ENCODE measurements at places on chromosomes 2 and 18. TPM values are rescaled to one million over a fixed set of nuclear protein-coding genes. Genes with fewer than 3 reads are reported as not detected.

The GAD1 gene
- 3.7 TPM for total RNA-seq

The KRTCAP3 gene
- total RNA-seq, result 4.5 TPM

DNA sequence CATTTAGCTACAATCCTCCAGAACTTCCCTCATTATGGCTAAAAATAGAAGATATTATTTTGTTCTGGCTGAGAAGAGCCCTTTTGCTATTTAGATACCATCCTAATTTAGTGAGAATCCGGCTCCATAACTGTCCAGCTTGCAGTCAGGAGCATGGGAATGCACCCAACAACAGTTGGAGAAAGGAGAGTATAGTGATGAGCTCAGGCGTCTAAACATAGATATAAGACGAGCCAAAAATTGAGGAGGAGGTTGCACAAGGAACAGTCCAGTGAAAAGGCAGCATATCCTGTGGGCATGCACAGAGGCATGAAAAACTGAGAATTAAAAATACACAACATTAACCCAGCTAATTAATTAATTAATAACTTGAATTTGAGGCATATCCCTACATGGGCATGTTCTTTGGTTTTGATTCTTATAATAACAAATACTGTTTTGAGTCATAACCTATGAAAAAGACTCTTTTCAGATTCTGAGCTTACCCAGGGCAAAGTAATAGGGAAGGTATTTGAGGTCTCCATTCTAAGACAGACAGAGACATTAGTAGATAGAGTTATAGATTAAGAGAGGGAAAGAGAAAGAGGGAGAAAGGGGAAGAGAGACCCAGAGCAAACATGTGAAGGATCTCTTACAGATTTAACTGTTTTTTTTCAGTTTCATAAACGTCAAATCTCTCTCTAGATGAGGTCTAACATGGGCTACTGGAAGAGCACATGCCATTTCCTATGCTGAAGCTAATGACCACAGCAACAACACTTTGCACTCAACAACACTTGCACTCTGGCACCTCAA lies 311.2 kb downstream of the OSR1 start:
- no peak overlapping the region for H3K4me3 ChIP-seq
- DNase-seq, result no peak
- no peak overlapping the region for H3K27ac ChIP-seq
- H3K4me1 ChIP-seq, result no peaks in the 10 kb centered on the region
- H3K36me3 ChIP-seq, result no peaks in the 10 kb centered on the region
- no peaks in the 10 kb centered on the region for H3K27me3 ChIP-seq

The RMND5A gene
- 37.0 TPM for total RNA-seq

DNA sequence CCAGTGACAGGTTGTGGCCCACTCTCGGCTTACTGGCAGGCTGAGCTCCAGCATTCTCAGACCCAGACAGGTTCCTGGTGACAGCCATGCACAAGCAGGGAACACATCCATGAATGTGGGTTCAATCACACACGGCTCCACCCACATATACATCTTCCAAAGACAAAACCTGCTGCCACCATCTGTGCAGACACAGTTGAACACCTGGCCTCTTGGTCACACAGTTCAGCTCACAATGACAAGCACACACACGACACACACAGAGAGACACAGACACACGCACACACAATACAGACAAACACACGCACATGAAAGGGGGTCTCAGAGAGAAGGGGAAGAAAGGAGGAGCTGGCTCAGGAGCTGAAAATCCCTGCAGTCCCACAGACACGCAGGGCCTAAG lies 32.1 kb upstream of the PTMA start:
- peaks cover 14% of the 10 kb centered on the region for H3K4me1 ChIP-seq
- no peak overlapping the region for H3K4me3 ChIP-seq
- no peak for DNase-seq
- H3K36me3 ChIP-seq, result no peaks in the 10 kb centered on the region

DNA sequence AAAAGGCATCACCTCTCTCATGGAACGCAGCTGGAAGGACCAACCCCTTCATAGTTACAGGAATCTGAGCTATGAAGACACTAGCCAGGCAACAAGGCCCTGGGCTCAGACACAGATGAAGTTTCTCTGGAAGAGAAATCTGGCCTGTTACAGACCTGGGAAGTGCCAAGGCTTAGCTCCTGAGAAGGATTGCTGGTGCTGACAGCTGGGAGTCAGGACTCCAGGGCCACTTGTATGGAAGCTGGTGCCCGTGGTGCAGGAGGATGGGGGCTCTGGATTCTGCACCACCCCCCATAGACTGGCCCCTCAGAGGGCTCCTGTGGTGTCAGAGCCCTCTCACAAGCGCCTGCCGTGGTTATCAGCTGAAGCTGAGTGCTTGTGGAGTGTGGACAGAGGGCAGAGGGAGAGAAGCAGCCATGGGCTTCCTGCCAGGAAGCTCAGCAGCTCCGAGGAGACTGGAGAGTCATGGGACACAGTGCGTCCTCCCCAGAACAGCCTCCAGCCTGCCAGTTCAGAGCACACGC lies 87.3 kb upstream of the LCLAT1 start:
- H3K4me3 ChIP-seq, result no peak overlapping the region
- DNase-seq, result no peak
- no peak overlapping the region for H3K27ac ChIP-seq
- H3K4me1 ChIP-seq, result peaks cover 17% of the 10 kb centered on the region
- H3K36me3 ChIP-seq, result no peaks in the 10 kb centered on the region
- H3K27me3 ChIP-seq, result no peaks in the 10 kb centered on the region

The CCDC85A gene
- not detected for total RNA-seq

DNA sequence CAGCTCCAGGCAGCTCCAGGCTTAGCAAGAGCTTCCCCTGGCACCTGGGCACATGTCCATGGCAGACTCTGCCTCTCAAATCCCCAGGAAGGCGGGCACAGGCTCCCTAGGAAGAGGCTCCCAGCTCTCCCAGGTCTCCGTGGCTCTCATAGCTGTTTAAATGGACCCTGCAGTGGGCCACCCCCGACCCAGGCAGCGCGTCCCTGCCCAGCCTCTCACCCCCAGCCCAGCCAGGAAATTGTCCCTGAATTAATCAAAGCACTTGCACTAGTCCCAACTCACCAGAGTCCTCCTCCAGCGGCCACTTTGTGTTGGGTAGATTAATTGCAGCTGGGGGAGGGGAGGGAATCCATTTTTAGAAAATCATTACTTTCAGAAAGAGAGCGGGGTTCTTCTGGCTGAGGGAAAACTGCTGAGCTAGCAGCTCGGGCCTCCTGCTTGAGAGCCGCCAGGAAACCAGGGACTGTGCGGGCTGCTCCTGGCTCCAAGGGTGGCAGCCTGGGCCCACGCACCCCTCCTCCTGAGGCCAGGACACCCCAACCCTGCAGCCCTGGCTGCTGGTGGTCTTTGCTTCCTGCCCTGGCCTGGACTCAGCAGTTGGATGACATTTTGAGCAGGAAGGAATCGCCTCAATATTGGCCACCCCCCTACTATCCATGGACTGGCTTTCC lies 36.0 kb downstream of the SMAD7 start:
- H3K27me3 ChIP-seq, result no peaks in the 10 kb centered on the region
- no peak overlapping the region for H3K27ac ChIP-seq
- H3K4me1 ChIP-seq, result peaks cover 25% of the 10 kb centered on the region
- H3K36me3 ChIP-seq, result peaks cover 2% of the 10 kb centered on the region

The SFXN5 gene
- 20.0 TPM for total RNA-seq

- DNase-seq, result no peak
- peaks cover 2% of the 10 kb centered on the region for H3K36me3 ChIP-seq
- peaks cover 10% of the 10 kb centered on the region for H3K27me3 ChIP-seq
- H3K27ac ChIP-seq, result no peak overlapping the region
- H3K4me1 ChIP-seq, result peaks cover 18% of the 10 kb centered on the region
Measured at GRCh38 chr2:207321514-207321913, 155.8 kb upstream of the KLF7 start.

The SIX3 gene
- total RNA-seq, result 0.21 TPM

Data from activated CD8-positive, alpha-beta memory T cell treated with anti-CD3 and anti-CD28 coated beads, Interleukin-2, amount 10 ng/mL, durations not matched to agents 7 days and 5 days (primary cell).